ENCODE measurements at places on chromosomes 4 and X.

DNA sequence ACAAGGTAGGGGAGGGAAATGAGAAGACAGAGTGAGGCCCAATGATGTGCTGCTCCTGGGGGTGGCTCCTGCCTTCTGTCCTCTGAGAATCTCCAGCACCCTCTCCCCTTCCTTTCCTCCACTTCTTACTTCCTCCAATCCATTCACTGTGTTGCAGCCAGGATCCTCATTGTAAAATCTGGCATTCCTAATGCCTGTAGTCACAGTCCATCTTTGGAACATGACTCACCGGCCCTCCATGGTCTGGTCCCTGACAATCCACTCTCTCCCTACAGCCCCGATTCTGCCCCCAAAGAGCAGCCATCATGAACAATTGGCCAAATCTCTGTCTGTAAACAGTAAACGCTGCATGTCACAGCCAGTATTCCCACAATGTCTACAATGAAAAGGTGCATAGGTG lies 72.9 kb downstream of the CLNK start:
- DNase-seq, result no peak

- no peak for DNase-seq
Observed at GRCh38 chr4:101284546-101284945, 62.8 kb downstream of the PPP3CA start.

DNA sequence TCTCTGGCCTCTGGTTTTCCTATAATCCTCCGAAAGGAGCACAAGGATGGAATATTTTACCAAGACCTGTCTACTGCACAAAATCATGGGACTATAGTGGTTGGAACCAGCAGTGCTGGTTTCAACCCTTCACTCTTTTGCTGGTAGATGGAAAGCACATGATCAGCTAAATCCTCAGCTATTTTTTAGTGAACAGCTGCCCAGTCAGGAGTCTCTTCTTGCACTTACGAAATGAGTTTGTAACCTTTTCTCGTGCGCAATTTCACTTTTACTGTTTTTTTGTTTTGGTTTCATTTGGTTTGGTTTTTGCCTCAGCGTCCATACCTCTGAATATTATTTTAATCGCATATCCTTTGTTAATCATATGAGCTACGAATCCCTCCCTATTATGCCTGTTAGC lies 418.5 kb upstream of the CPEB2 start:
- DNase-seq, result no peak

GRCh38 chrX:129823115-129823514 lies 20.6 kb downstream of the ZDHHC9 start:
- DNase-seq, result peak; percentile 39

- DNase-seq, result peak; percentile 58
Observed at GRCh38 chr4:152896811-152897210, 39.3 kb upstream of the FHDC1 start.

DNA sequence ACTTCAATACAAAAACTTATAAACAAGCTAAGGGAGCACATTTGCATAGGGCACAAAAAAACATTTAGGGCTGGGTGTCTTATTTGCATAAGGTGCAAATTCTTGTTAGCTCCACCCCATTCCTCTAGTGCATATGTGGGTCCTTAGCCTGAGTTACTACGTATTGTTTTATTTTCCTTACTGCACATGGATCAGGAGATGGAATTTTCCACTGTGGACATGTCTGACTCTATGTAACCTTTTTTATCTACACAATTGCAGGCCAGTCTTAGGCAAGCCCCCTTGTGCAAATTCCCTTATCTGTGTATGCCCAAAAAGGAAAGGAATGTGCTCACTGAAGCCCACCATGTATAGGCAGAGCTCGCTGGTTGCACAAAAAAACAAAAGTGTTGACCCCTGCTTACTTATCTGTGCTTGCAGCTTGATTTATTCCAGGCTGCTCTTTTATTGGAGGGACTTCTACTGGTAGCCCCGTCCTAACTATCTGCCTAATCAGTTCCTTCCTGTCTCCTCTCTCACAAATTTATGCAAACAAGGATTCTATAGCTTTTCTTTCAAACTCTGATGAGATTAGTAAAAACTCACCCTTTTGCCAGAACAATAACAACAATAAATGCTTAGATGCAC lies 359.0 kb upstream of the MAGEB16 start:
- DNase-seq, result no peak

DNA sequence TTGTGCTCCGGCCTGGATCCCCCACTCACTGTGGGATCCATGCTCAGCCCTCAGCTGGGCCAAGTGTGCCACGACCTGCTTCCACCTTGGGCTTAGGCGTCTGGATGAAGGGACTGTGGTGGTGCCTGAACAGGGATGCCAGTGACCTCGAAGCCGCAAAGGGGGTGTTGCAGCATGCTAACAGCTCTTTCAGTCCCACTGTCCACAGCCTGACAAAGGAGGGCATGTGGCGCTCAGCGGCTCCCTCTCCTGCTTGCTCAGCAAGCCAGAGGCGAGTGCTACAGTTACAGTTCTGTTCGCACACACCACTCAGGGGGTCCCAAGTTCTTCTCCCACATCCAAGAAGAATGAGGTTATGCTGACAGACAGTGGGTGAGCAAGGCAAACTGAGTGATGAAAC lies 5.2 kb upstream of the IGBP1 start:
- no peak for DNase-seq

DNA sequence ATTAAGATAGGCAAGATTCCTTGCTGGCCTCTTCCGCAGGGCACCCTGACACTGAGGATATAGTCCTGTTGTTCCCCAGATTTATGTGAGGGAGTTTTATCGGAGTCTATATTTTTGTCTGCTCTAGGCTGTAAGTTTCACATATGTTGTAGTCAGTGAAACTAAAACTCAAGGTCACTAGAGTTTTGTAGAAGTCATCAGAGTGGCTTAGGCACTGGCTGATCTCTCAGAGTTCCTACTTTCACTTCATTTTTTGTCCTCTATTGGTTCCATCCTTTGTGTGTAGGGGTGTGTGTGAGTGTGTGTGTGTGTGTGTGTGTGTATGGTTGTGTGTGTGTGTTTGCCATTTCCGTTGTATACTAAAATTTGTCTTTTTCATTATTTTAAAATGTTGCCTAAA lies 577.5 kb downstream of the IQCM start:
- DNase-seq, result peak; percentile 87

DNA sequence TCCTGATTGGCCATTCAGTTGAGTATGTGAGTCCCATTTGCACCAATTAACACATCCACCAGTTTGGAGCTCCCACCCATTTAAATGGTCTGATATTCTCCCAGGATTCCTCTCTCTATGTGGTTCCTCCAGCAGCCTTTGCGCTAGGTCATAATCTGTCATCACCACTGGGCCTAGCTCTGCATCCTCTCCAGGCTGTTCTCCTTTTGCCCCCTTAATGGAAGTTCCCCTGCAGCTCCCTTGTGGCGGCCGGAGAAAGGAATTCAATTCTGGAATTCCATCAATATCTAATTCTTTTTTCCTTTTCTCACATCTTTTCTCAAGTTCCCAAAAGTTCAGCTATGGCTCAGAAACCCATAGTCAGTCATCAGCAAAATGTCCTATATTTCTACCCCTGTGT lies 2184.4 kb upstream of the AGA start:
- no peak for DNase-seq

- no peak for DNase-seq
Observed at GRCh38 chrX:3134316-3134945, 93.2 kb downstream of the ARSF start.

GRCh38 chr4:56148428-56148827 lies 199.7 kb downstream of the CEP135 start:
- no peak for DNase-seq

- DNase-seq, result no peak
Observed at GRCh38 chr4:183897193-183897592, 7.9 kb upstream of the STOX2 start.

DNA sequence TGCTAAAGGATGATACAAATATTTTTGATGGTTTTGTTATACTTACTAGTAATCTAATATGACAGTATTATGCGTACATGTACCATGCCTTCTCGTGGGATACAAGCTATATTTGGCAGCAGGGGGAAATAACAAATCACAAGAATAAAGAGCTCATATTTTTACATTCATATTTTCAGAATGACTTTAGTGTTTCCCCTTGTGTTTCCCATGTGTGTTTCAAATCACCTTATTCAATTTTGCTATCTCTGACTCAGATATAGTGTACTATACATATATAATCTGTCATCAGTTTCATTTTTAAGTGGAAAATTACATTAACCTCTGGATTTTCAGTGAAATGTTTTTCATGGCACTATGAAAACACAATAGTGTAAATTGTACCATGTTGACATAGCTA lies 146.8 kb downstream of the RPA4 start:
- no peak for DNase-seq

DNA sequence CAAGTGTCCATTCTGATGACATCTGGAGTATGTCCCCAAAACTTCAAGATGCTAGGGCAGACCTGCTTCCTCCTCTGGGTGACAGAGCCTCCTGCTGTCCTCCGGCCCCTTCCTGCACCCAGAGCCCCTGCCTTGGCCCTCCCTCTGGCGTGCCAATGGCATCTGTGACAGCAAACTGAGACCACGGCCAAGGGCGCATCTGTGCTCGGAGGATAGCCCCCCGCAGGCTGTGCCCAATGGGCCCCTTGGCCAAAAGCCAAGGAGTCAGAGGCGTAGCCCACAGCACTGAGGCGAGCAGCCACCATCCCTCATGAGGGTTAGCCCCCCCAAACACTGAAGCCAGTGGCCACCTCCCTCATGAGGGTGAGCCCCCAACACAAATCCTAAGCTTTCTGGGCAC lies 7.9 kb downstream of the LRPAP1 start:
- no peak for DNase-seq
